Transverse colon (tissue), 4 donors: ENCODE measurements at places on chromosomes 2 and 18. TPM values are rescaled to one million over a fixed set of nuclear protein-coding genes. Genes with fewer than 3 reads are reported as not detected.

GRCh38 chr2:72144274-72144631 is 3.4 kb downstream of the CYP26B1 start:
- H3K4me3 ChIP-seq, result peak overlapping the region; percentile 38
- DNase-seq, result no peak
- peaks cover 65% of the 10 kb centered on the region for H3K27me3 ChIP-seq
- H3K27ac ChIP-seq, result peak overlapping the region; percentile 39
- H3K36me3 ChIP-seq, result no peaks in the 10 kb centered on the region
- peaks cover 60% of the 10 kb centered on the region for H3K4me1 ChIP-seq

DNA sequence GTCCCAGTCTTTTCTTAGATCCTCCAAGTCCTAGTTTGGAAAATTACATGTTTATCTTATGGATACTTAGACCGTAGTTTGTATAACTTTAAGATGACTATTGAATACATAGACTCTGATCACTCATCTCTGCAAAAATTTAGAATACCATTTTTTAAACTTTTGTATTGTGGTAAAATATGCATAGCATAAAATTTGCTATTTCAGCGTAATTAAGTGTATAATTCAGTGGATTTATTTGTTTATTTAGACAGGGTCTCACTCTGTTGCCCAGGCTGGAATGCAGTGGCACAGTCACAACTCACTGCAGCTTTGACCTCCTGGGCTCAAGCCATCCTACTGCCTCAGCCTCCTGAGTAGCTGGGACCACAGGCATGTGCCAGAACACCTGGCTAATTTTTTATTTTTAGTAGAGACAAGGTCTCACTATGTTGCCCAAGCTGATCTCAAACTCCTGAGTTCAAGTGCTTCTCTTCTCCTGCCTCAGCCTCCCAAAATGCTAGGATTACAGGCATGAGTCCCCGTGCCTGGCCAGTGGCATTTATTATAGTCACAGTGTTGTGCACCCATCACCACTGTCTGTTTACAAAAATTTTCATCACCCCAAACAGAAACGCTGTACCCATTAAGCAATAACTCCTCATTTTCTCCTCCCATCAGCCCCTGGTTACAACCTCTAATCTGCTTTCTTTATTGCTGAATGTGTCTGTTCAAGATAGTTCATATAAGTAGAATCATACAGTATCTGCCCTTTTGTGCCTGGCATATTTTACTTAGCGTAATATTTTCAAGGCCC is 90.0 kb downstream of the MAP3K20 start:
- H3K36me3 ChIP-seq, result no peaks in the 10 kb centered on the region
- DNase-seq, result no peak
- no peak overlapping the region for H3K27ac ChIP-seq
- H3K27me3 ChIP-seq, result no peaks in the 10 kb centered on the region

DNAJC5G gene
- total RNA-seq, result not detected

GRCh38 chr2:205482399-205483081 is 199.8 kb upstream of the NRP2 start:
- no peak overlapping the region for H3K27ac ChIP-seq
- DNase-seq, result no peak
- H3K4me3 ChIP-seq, result no peak overlapping the region
- no peaks in the 10 kb centered on the region for H3K27me3 ChIP-seq
- H3K36me3 ChIP-seq, result no peaks in the 10 kb centered on the region
- no peaks in the 10 kb centered on the region for H3K4me1 ChIP-seq

GRCh38 chr18:41058351-41059125 is 896.5 kb upstream of the PIK3C3 start:
- H3K4me1 ChIP-seq, result no peaks in the 10 kb centered on the region
- H3K4me3 ChIP-seq, result no peak overlapping the region
- no peak for DNase-seq
